RPMI8226 (cell line): ENCODE measurements at places on chromosomes 3 and 15.

- DNase-seq: no peak
Observed at GRCh38 chr3:32480604-32481003, 22.0 kb downstream of the CMTM6 start.

- DNase-seq: no peak
Observed at GRCh38 chr15:62770111-62770660, 272.4 kb upstream of the TPM1 start.

- DNase-seq: peak; percentile 90
Observed at GRCh38 chr15:75723847-75724660, 11.4 kb upstream of the CSPG4 start.

DNA sequence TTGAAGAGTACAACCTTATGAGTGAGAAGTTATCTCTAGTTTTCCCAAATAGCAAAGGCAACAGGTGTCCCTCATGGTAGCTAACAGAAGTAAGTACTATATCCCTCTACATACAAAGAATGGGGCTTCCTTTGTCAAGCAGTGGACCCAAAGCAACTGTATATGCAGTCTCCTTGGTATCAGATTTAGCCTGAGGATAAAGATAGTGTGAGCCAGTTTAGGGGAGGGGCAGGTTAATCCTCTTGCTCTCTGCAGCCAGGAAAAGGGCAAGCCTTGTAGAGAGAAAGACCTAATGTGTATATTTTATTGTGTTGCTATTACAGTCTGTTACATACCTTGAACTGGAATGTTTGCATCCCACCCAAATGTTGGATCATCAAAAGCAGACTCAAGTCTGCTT lies 117.9 kb upstream of the COL8A1 start:
- DNase-seq: no peak

- no peak for DNase-seq
Observed at GRCh38 chr3:133191818-133192217, 153.6 kb downstream of the TMEM108 start.

DNA sequence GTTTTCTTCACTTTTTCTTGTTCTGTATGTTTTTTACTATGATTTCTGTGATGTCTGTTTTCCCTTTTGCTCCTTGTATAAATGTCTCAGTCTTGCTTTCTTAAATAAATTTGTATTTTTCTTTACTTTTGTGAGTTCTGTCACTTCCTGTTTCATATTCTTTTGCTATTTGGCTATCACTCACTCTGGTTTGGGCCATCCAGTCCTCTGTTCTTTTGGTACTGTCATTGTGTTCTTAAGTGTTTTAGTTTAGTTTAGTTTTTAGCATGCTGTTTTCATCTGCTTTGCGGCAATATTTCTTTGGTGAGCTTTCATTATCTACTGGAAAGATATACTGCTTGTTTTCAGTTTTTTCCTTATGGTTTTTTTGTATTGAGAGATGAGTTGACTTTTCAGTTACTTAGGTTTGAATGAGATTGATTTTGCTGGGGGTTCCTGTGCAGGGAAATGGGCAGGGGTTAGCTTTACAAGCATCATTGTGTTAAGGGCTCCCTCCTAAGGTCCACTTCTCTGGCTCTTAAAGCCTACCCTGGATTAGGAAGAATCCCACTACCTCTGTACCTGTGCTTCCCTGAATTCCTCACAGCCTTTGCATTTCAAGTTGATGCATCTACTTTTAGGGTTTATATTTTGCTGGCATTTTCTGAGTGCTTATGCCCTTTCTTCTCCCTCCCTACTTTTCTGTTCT lies 35.1 kb downstream of the PDCD6IP start:
- no peak for DNase-seq

DNA sequence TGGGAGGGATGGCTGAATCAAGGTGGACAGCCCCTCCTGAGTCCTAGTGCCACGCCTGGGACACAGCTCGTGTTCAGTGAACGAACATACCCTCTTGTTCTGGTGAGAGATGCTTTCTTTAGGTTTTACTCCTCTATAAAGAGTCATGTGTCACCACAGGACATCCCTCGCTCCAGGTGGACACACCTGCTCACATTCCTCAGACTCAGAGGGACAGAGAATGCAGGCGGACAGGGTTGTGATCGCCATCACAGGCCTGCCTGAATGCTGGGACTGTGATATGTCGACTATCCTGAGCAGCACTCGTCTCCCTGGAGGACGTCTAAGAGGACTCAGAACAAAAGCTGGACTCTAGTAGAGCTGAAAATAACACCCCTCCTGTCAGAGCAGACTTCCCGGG lies 96.4 kb upstream of the SNRPA1 start:
- no peak for DNase-seq

DNA sequence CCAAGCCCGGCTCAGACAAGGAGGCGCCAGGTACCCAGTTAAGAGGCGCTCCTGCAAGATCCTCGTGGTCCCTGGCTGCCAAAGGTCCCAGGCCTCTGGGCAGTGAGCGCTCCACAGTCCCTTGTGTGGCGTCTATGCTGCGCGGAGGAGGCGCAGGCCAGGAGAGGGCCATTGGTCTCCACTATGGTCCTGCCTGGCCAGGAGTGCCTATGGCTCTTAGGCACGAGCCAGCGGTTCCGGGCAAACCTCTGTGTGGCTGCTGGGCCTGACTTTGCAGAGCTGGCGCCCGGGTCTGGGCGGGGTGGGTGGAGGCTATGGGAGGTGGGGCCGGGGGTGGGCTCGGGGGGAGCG lies 660 bp upstream of the ADAMTSL3 start:
- no peak for DNase-seq

GRCh38 chr15:84919106-84919667 lies 34.7 kb downstream of the SLC28A1 start:
- DNase-seq: peak; percentile 30

GRCh38 chr15:74384881-74385643 lies 17.6 kb upstream of the CYP11A1 start:
- peak; percentile 97 for DNase-seq
